ENCODE measurements at places on chromosomes 5 and 9. TPM values are rescaled to one million over a fixed set of nuclear protein-coding genes. Genes with fewer than 3 reads are reported as not detected.

GRCh38 chr5:142495531-142495930 is 170.7 kb upstream of the SPRY4 start:
- no peaks in the 10 kb centered on the region for H3K36me3 ChIP-seq
- no peak overlapping the region for H3K4me3 ChIP-seq
- no peak for DNase-seq
- H3K27me3 ChIP-seq: no peaks in the 10 kb centered on the region

DNA sequence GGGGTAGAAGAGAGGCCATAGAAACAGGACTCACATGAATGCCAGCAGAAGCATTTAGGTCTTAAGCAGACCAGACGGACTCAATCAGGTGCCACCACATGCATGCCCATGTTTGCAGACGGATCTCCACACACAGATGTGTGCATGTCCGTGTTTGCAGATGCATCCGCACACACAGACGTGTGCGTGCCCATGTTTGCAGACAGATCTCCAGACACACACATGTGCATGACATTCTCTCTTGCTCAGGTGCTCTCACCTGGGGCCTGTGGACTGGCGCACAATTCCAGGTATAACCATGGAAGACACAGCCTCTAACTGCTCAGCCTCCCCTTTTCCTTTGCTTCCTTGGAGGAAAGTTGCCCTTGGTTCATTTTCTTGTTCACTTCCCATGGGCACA is 148.3 kb downstream of the CACNA1B start:
- H3K4me3 ChIP-seq: no peak overlapping the region
- H3K27me3 ChIP-seq: no peaks in the 10 kb centered on the region
- no peak overlapping the region for H3K27ac ChIP-seq
- H3K4me1 ChIP-seq: no peaks in the 10 kb centered on the region
- DNase-seq: no peak

DNA sequence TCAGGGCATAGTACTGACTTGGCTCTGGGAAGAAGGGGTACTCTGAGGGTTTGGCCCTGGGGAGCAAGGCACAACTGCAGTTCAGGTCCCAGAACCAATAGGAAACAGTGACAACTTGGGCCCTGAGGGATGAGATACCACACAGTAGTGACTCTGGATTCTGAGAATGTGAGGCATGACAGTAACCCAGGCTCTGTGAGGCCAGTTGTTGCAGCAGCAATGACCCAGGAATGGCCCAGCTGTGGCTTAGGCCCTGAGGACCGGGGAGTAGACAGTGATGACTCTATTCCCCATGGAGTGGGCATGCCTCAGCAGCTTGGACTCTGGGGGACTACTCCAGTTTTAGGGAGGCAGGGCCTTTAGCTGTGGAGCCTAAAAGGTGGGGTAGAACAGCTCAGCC is 21.5 kb upstream of the NFIL3 start:
- no peaks in the 10 kb centered on the region for H3K36me3 ChIP-seq
- H3K27me3 ChIP-seq: no peaks in the 10 kb centered on the region
- H3K4me3 ChIP-seq: no peak overlapping the region
- no peak for DNase-seq
- H3K27ac ChIP-seq: no peak overlapping the region

GRCh38 chr9:38048316-38048969 is 20.6 kb downstream of the SHB start:
- H3K27me3 ChIP-seq: no peaks in the 10 kb centered on the region
- peak overlapping the region; percentile 63 for H3K27ac ChIP-seq
- no peaks in the 10 kb centered on the region for H3K36me3 ChIP-seq
- peaks cover 17% of the 10 kb centered on the region for H3K4me1 ChIP-seq

Gene NTNG2
- 21.4 TPM for total RNA-seq

Data from tibial nerve (tissue), 4 donors.